NCI-H2029 treated with DMSO at 0.1 percent for 48 hours (cell line): ENCODE measurements at places on chromosomes 4 and X.

GRCh38 chr4:101710806-101711205, 79.7 kb upstream of the BANK1 start:
- DNase-seq: no peak

DNA sequence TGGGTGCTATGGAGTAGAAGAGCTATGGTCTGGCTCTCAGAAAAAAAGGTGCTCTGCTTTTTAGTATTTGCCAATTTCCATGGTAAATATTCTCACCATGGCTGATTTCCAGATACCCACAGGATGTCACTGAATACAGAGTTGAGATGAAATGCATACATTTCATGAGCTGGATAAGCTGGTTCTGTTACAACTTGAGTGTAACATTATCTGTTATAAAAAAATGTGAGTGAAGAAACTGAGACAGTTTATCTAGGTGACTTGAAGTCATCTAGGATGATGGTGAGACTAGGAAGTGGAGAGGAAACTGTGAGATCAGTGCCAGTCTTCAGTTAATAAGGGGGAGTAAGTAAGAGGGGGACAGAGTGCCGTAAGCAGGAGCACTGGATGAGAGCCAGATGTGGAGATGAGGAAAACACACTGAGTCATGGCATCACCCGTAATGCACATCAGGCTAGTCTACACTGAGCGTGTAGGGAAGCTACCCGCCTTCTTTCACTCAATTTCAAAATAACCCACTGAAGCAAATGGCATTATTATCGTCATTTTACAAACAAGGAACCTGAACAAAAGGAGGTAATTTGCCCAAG, 5.0 kb downstream of the HPSE start:
- DNase-seq: no peak

- no peak for DNase-seq
Measured at GRCh38 chrX:137101273-137101990, 67.6 kb upstream of the GPR101 start.

- DNase-seq: no peak
Measured at GRCh38 chrX:28847423-28847822, 260.2 kb downstream of the IL1RAPL1 start.

DNA sequence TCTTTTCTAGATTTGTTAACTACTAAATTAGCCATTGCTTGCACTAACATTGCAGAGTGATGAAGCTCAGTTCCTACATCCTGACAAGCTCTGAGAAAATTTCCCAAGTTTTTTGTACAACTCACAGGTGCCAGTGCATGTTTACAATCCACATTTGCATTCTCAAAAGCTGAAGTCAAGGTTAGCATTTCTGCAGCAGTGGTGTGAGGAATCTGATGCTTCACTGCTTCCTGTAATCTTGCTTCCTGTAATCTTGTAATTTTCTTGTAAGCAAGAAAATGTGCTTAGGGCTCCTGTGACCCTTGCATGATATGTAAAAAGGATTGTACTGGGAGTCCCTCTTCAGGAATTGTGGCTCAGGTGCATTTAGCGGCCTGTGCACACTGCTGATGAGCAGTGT, 207.4 kb upstream of the CXCL13 start:
- DNase-seq: no peak

- DNase-seq: no peak
Measured at GRCh38 chrX:139204898-139205667, 325.5 kb upstream of the F9 start.

GRCh38 chr4:159516556-159517140, 413.8 kb downstream of the RAPGEF2 start:
- no peak for DNase-seq

GRCh38 chr4:39362827-39363226, 3.3 kb downstream of the RFC1 start:
- DNase-seq: no peak

DNA sequence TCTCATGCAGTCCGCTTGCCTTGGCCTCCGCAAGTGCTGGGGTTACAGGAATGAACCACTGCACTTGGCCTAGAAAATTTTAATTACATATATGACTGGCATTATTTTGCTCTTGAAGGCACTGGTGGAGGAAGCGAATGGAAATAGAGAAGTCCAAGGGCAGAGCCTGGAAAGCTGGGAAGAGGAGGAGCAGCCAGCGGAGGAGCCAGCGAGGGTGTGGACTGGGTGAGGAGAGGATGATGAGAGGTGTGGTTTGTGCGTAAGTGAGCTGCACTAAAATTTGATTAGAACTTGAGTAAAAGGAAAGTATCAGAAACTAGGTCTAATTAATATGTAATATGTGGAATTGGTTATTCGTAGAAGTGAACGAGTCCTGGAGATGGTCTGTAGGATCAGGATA, 13.3 kb downstream of the KIAA0232 start:
- no peak for DNase-seq
